ENCODE measurements at places on chromosomes 6 and 20.
A peak's percentile ranks its signal among the peaks of the same experiment; 100 is the strongest.

DNA sequence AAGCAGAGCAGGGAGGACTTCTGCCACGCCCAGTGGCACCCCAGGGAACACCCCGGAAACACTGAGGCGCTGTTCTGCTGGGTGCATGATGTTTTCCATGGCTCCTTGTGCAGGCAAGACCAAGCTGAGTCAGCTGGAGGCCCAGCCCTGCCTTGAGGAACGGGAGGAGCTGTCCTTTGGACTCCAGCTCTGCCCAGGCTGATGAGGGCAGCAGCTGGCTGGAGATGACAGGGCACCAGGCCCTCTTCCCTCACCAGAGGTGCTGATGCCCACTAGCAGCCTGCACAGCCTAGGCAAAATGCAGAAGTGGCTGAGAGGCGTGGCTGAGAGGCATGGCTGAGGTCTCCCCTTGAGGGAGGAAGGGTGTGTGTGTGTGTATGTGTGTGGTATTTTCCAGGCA lies 2.4 kb downstream of the C6orf132 start:
- DNase-seq = no peak

DNA sequence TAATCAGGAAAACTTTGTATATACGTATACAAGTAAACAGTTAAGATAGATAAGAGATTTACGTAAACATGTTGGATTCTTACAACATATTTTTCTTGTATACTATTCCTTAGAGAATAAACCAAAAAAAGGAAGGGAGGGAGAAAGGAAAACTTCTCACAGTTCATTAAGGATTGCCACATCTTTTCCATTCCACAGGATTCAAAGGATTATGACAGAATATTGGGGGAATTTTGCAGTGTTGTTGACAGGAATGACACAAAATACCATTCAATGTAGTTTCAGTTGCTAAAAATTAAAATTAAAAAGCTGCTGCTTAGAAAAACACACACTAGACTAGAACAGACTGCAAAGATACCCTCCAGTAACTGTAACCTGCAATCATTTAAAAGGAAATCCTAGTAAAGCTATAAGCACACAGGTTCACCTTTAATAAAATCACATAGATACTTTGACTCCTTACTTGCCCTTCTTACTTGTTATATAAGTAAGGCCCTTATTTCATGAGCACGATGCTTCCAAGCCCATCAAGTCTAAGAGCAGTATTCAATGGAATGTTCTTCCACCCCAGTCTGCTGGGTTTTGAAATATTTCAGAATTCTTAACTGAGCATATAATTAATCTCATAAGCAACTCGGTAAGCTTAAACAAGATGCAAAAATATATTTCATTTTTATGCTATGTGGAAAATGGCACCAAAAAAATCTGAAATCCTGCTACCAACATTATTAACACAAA lies 107.8 kb downstream of the SMLR1 start:
- no peak for DNase-seq

DNA sequence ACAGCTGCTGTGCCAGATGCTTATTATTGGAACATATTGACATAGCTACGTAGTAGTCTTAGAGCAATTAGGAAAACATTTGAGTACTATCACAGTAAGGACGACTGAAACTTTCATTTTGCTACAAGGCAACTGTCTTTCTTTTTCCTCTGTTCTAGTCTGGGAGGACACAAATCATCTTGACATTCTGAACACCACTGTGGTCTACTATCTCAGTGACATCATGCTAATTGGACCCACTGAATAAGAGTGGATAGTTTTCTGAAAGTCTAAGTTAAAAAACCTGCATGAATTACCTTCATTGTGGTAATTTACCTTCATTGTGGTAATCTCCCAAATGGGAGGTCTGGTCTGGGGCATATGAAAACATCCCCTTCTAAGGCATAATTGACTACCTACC lies 163.3 kb upstream of the MOCS1 start:
- no peak for DNase-seq

GRCh38 chr6:44080561-44081521 lies 46.4 kb downstream of the MRPL14 start:
- no peak for DNase-seq

GRCh38 chr6:84687431-84687830 lies 77.0 kb downstream of the TBX18 start:
- no peak for DNase-seq

GRCh38 chr6:13814938-13815575 lies 700 bp upstream of the MCUR1 start:
- no peak for DNase-seq

- no peak for DNase-seq
Measured at GRCh38 chr20:49658508-49658907, 55.2 kb downstream of the B4GALT5 start.

GRCh38 chr6:79005024-79005423 lies 73.0 kb downstream of the PHIP start:
- DNase-seq = no peak

DNA sequence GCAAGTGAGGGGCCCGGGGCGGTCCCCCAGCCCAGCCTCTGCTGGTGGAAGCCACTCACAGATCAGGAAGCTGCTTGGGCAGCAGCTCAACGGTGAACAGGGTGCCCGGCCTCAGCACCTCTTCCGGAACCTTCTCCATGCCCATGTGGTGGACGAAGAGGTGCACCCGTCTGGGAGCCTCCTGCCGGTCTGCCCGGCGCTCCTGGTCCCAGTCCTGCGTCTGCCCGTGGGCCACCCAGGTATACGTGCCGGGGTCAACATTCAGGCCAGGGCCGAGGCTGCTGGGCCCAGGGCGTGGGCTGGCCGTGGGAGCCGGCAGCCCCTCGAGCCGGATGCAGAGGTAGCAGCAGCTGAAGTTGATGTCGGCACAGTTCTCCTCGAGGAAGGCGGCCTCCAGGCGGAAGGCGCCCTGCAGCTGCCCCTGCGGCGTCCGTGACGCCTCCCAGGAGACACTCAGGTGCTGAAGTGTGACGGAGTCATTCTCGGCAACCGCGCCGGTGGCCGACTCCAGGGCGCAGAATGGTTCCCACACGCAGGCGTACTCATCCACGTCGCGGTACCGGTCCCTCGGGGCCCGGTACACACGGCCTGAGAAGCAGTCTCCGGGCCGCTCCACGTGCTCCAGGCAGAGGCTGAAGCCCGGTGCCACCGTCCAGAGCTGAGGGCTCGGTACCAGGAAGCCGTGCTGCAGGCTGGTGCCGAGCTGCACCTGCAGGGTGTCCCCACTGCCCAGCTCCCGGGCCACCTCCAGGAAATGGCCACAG lies 8.7 kb downstream of the FNDC11 start:
- no peak for DNase-seq

DNA sequence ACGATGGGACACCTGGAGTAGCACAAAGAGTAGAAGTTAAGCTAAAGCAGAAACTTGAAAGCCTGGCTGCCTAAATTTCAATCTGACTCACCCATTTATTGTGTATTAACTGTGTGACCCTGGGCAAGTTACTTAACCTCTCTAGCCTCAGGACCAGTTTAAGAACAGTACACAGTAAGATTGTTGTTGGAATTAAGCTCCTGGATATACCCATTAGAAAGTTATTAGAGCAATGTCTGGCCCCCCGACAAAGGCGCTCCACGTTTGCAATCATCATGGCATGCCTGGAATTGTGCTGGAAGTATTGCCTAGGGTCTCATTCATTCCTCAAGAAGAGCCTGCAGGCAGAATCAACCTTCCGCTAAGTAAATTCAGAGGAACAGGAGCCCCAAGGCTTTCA lies 1.4 kb downstream of the SDC4 start:
- no peak for DNase-seq

GRCh38 chr6:32168350-32168749 lies 4.0 kb downstream of the EGFL8 start:
- DNase-seq = no peak

- DNase-seq = peak; percentile 85
Measured at GRCh38 chr6:32796848-32797776, 19.7 kb downstream of the HLA-DOB start.

GRCh38 chr6:155985660-155986138 lies 530.1 kb upstream of the NOX3 start:
- no peak for DNase-seq

DNA sequence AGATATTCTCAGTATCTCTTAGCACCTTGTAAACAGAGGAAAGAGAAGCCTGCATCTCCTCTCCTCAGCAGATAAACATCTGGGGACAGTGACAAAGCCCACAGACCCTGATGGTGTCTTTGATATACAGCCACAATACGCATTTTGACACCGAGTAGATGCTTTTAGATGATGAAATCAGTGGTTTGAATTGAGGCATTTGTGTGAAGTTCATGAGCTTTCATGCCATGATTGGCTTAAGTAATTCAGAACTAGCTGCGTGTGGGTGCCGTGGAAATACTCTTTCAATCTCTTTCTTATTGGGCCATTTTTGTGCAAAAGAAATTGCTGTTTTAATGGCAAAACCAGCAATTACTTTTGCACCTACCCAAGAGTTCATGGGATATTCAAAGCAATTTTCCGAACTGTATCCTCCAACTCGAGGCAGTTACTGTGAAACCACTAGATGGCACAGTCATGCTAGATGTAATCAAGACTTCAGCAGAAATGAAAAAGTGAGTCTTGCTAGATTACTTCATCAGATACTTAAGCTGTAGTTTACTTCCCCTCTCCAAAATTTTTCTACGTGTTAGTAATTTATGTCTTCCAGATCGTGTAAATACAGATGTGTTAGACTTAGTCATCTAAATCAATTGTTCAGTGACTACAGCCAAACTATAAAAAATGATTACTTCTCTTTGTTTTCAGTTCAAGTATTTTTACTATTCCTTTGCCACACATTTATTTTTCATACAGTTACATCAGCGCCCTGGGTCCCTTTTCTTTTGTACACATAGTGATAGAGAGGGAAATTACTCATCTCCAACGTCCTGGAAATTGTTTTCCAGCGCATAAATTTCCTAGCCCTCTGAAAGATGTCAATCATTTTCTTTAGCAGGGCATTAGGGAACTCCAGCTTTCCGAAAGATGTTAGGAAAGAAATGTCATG lies 49.4 kb downstream of the IYD start:
- DNase-seq = no peak

DNA sequence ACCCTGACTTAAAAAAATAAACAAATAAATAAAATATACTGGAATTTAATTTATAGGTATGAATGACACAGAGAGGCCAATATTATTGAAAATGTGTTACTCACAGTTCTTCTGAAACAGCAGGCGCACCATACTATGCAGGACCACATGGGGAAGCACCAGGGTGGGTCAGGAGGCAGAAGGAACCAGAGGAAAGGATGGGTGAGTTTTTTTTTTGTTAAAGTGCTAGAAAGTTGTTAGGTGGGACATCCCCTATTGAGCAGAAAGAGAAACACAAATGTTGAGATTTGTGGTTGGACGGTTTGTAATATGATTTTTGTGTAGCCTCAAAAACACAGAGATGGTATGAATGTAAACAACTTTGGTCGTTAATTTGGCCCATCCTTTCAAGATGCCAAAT lies 26.0 kb downstream of the PTPRA start:
- DNase-seq = no peak

- peak; percentile 72 for DNase-seq
Measured at GRCh38 chr20:63947638-63948456, 8.4 kb downstream of the UCKL1 start.

DNA sequence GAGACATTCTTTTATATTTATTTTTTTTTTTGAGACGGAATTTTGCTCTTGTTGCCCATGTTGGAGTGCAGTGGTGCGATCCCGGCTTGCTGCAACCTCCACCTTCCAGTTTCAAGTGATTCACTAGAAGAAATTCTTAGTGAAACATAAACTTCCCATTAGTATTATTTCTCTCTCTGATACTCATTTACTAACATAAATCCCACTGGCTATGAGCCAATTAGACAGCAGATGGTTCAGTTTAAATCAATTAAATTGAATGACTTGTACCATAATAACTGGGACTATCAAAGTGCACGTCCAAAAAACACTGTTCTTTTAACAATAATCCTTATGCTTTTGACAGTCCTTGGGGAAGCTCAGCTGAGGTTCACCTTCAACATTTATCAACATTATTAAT lies 111.2 kb upstream of the PTCHD4 start:
- no peak for DNase-seq
